Astrocyte of the cerebellum (primary cell): ENCODE measurements at places on chromosomes 4 and X.

DNA sequence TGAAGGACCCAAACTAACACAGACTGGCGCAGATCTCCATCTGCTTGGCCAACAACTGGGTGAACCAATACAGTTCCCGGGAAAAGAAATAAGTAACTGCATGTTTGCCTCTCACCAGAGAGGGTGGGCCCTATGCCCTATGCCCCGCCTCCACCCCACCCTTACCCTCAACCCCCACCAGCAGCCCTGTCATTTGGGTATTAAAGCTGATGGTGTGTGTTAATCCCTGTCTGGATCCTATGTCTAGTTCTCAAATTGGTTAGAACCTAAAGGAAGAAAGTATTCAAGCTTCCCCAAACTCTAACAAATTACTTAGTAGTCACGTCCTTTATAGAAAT, 19.0 kb downstream of the SMPX start:
- DNase-seq = no peak

- DNase-seq = no peak
Observed at GRCh38 chr4:20351360-20352162, 99.9 kb downstream of the SLIT2 start.

DNA sequence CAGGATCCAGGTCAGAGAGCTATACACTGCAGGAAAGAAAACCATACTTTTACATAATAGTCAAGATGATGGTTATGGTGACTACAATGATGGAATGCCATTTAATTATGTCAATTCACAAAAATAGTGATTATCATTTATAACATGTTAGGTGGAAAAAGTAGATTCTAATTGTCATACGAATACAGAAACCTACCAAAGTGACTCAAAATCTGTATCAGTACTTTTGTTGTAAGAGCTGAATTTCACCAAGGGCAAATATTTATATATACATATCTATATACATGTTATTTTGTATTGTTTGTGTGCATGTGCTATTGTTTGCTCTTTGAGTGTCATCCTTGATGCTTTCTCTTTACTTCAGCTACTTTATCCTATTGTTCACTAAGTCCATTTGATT, 485.4 kb downstream of the INPP4B start:
- no peak for DNase-seq

- no peak for DNase-seq
Observed at GRCh38 chr4:83062739-83063138, 27.8 kb downstream of the COPS4 start.

DNA sequence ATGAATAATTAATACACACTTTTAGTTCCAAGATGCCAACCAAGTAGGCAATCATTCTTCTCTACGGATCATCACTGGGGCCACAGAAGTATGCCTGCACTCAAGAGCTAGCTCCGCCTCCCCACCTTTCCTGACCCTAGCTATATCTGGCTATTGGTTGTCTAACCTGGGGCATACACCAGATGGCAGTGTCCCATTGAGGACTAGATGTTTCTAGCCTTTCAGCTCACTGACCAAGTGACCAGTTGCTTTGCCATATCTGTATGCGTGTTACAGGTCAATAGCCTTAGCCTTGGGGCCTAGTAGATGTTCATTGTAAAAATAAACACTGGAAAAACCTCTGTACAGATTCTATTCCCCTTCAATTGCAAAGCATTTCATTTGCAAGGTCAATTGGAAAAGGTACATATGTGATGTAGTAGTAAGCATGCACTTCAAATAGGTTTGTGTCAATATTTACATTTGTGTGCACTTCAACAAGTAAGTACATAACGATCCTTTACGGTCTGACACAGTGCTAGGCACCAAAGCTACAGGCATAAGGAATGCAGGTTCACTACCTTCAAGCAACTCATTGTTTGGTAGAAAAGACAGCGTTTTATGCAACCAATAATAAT, 521.7 kb downstream of the PPARGC1A start:
- DNase-seq = no peak

- peak; percentile 79 for DNase-seq
Observed at GRCh38 chr4:96356591-96357370, 516.9 kb downstream of the PDHA2 start.

DNA sequence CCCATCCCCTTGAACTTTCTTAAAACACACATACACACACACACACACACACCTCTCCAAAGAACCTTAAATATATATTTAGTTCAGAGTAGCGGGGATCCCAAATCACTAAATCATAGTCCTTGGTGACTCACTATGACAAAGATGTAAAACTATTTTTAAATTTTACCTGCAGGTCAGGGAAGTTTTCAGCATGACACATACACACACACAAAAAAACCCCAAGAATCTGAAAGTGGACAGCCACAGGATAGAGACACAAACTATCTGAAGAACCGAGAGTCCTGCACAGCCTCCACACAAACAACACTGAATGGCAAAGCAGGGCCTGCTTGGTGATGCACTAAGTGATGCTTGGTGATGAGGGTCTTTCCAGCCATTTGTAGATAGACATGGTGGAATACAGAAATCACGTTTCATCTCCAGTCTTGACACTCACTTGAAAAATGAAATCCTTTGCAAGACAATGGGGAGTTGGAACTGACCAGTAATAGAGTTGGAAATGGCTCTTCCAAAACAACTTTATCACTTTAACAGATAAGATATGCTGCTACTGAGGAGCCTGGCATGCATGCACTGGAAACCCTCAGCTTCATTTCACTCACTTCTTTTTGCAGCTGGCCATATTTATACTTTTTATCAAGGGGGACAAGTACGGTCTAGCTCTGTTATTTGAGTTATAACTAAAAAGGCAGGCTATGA, 307.3 kb downstream of the RAPGEF2 start:
- DNase-seq = no peak

DNA sequence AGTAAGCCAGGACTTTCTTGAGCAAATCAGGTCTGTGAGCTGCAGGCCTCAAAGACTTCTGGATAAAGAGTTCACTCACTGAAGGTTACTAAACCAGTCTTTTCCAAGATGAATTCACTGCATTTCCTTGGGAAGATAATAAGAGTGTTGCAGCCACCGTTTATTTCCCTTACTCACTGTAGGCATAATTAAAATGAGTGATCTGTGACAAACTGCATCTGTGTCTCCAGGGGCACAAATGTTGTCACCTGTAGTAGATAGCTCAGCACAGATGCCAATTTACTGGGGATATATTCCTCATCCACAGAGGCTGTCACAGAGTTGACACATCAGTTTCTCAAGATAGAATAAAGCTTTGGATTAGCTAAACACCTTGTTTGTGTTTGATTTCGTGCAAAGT, 580.2 kb downstream of the SPRY1 start:
- DNase-seq = no peak

DNA sequence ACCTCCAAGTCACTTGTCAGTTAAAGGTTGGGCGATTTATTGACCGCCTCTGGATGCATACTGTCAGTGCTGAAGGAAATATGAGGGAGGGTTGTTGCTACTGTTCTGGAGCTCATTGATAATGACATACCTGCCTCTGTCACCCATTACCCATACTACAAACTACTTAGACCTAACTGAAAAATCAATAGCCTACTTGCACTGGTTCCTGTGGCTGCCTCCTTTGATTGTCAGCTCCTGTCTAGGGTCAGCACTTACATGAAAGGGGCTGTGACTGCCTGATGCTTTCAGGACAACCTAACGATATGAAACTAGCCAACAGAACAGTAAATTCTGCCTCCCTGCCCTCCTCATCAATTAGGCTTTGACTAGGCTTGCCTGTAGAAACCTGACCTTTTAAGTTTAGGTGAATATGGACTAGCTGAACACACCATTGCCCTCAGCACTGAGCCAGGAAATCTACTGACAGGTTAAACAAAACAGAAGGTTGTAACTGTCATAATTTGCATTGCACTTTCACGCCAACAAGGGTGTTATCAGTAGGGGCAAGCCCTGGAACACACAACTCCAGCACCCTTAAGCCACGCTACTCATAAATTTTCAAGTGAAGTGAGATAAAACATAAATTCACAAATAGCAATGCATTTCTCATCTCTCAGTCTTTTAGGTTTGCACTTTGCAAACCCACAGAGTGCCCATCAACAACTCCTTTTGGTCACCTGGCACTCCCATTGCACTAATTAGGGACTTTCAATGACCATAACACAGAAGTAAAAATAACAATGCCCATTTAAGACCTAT, 9.0 kb upstream of the MAB21L2 start:
- no peak for DNase-seq

DNA sequence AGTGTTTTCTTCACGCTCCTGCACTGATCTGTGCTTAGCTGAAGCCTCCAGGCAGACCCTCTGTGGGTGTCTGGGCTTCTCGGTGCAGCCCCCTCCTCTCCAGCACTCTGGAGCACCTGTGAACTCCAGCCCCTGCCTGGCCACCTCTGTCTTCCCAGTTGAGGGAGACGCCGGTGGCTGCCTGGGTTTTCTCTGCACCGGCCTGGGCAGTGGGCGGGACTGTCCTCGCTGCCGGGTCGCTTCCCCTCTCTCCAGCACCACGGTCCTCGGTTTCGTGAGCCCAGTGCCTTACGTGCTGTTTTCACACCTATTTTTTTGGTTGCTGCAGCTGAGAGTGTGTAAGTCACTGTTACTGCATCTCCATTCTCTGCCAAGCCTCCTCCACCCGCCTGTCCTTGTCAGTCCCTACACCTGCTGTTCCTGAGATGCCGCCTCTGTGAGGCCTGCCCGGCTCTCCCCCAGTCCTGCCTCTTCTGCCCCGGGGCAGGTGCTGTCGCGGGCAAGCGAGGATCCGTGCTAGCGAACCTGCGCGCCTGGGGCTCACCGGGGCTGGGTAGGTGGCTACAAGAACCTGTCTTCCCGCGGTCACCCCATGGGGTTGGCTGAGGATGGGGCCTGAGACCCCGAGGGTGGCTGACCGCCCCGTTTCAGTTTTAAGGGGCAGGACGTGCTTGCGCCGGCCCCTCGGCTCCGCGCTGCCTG, 2.4 kb upstream of the FGFRL1 start:
- DNase-seq = no peak

DNA sequence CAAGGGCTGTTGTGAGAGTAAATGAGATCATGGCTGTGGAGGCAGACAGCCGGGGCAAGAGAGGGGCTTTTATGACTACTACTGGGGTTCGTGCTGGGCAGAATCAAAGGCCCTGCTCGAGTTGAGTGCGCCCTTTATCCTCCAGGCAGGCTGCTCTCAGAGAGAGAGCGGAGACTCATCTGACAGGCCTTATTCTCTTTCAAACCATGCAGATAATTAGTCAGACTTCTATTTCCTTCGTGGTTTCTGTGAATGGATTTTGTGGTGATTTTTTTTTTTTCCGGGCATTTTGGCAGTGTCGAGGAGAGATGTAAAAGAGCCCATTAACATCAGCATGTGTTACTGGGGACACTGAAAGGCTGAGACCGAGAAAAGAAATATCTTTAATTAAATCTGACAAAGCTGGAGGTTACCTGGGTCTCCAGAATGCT, 73.6 kb downstream of the MED28 start:
- peak; percentile 44 for DNase-seq

DNA sequence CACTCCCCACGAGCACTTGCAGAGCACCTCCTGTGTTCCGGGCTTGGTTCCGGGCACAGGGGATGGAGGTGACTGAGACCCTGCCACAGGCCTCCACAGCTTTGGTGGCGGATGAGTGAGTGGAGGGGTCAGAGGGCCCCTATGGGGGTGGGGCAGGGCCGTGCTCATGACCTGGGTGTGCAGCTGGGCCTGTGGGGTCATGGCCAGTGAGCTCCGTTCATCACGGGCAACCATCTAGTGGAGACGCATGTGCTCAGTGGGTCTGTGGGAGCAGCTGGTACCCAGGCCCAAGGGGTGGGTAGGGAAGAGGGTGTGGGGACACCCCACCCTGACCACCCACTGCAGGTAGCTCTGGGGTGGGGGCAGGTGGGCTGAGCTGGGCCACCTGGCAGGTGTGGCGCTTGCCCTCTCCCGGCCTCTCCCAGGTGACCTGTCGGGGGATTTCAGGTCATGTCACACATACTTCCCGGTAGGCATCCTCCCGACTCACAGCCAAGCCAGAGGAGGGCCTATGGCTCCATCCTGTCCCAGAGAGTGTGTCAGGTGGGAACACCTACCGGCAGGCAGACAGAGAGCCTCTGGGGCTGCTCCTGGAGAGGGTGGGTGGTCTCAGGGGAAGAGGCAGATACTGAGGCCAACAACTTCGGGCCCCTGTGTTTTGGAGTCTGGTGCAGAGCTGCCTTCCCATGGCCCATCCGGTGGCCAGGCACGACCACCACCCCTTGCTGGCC, 3.6 kb downstream of the PSAPL1 start:
- DNase-seq = no peak
